ENCODE measurements at places on chromosomes 12 and 14. TPM values are rescaled to one million over a fixed set of nuclear protein-coding genes. Genes with fewer than 3 reads are reported as not detected.

- no peak for DNase-seq
Observed at GRCh38 chr14:77980475-77981321, 180.8 kb downstream of the ADCK1 start.

DNA sequence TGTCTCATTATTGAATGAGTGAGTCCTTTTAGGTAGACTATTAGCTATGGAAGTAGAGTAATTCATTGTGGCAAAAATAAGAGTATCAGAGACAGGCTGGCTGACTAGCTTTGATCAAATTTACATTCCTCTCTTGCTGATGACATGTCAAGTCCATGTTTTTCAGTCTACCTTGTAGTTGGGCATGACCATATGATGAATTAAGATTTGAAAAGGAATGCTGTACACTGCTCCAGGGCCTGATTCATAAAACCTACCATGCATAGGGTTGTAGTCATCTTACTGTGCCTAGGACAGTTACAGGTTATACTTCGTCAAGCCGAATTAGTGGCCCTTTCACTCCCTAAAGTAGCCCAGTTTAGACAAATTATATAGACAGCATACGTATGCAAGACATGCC is 545.7 kb upstream of the MIS18BP1 start:
- no peak for DNase-seq

DNA sequence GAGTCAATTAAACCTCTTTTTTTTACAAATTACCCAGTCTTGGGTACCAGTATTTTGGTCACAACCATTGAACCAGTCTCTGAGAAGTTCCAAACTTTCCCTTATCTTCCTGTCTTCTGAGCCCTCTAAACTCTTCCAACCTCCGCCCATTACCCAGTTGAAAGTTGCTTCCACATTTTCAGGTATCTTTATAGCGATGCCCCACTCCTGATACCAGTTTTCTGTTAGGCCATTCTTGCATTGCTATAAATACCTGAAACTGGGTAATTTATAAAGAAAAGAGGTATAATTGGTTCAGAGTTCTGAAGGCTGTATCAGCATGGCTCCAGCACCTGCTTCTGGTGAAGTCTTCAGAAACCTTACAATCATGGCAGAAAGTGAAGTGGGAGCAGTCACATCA is 31.7 kb downstream of the TTC5 start:
- no peak for DNase-seq

TCL1B gene
- not detected for total RNA-seq

HNF1A gene
- not detected for total RNA-seq

- no peak for DNase-seq
Observed at GRCh38 chr14:37289688-37290087, 92.0 kb downstream of the MIPOL1 start.

MLXIP gene
- 17.5 TPM for total RNA-seq

ADAMTS20 gene
- not detected for total RNA-seq

DNA sequence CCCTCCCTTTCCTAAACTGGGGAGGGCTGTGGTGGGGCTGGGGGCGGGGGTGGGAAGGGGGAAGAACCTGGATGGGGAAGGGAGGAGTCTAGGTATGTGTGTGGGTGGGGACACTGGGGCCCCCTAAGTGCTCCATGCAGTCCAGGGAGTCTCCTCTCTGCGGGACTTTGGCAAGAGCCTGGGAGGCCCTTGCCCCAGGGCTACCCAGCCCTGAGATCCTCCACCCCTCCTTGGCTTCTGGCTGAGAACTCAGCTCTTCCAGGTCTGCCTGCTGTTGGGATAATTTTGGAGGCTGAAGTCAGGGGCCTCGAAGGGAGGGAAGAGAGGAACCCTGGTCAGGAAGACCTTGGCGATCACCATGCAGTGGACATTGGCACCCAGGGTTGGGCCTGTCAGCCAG is 2.2 kb upstream of the DLK1 start:
- DNase-seq, result no peak

GRCh38 chr14:55097881-55098560 is 31.0 kb upstream of the LGALS3 start:
- DNase-seq, result peak; percentile 79

HCFC2 gene
- 10.8 TPM for total RNA-seq

DNA sequence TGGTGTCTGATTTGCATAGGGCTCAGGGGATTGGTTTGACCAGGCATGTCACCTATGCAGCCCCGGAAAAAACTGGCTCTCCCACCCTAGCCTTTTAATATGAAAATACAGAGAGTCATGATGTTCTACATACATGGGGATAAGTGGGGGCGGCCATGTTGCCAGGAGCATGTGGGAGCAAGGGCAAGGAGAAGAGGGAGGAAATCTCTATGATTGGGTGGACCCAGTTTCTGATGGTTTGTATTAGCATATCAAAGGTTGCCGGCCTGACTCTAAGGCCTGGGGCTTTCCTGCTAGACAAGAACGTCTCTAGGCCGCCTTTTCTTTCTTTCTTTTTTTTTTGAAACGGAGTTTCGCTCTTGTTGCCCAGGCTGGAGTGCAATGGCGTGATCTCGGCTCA is 123.4 kb upstream of the CPSF6 start:
- DNase-seq, result no peak

- no peak for DNase-seq
Observed at GRCh38 chr12:78531831-78532458, 332.6 kb upstream of the SYT1 start.

SLC24A4 gene
- total RNA-seq, result not detected

DNA sequence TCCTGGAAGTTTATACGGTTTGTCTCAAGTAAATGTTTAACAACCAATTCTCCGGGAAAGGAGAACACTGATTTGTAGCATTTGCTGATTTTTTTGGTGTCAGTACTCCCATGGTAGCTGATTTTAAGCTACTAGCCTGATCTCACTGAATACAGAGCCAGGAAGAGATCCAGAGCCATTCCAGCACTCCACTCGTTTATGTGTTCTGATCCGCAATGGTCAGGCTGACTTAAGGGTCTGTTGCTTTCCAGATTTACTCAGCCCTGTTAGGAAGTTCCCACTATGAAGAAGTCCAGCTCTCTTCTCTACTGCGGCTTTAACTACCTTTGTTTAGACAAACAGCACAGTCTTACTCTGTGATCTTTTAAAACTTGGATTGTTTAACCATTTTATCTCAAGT is 38.0 kb upstream of the NID2 start:
- no peak for DNase-seq

DNA sequence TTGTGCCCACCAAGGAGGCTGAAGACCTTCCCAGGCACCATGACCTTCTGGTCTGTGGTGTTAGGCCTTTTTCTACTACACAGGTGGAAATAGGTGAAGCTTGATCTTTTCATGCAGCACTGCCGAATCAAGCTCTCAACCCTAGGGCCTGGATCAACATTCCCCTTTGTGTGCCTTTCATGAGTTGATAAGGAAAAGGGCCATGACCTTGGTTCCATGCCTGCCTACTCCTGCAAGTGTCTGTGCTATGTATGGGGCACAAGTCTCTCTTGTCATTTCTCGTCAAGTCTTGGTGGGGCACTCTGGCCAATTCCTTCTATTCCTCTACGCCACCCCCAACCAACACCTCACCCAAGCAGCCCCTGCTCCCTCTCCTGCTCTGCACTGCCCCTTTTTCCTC is 154.5 kb downstream of the SLC8A3 start:
- no peak for DNase-seq

ZDHHC22 gene
- not detected for total RNA-seq

WDR20 gene
- 25.3 TPM for total RNA-seq

GRCh38 chr12:125324861-125325490 is 259.7 kb downstream of the AACS start:
- DNase-seq, result no peak

DNA sequence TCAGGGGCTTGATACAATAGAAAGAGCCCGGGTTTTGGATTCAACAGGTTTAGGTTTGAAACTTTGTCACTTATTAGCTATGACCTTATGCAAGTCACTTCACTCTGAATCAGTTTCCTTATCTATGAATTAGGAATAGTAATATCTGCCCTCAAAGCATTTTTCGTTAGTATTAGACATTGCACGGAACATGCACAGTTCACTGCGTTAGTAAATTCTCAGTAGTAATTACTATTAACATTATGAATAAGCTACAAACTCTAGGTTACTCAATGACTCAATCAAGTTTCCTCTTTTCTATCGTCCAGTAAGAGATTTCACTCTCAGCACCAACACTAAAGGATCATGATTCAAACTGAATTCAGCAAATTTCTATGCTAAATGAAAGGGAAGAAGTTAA is 150.3 kb downstream of the CEP83 start:
- no peak for DNase-seq

DNA sequence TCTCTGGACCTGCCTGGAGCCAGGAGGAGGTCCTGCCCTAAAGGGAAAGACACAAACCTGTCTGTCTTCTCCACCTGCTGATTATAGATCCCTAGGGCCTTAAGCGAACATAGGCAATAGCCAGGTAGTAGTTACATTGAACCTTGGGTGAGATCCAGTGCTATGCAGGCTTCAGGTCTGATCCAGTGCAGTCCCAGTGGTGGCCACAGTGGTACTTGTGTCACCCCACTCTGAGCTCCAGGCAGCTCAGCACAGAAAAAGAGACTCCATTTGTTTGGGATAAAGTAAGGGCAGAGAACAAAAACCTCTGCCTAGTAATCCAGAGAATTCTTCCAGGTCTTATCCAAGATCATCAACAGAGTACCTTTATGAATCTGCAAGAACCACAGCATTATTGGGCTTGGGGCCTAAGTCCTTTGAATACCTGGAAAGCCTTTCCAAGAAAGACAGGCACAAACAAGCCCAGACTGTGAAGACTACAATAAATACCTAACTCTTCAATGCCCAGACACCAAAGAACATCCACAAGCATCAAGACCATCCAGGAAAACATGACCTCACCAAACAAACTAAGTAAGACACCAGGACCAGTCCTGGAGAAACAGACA is 60.4 kb upstream of the KTN1 start:
- no peak for DNase-seq

DNA sequence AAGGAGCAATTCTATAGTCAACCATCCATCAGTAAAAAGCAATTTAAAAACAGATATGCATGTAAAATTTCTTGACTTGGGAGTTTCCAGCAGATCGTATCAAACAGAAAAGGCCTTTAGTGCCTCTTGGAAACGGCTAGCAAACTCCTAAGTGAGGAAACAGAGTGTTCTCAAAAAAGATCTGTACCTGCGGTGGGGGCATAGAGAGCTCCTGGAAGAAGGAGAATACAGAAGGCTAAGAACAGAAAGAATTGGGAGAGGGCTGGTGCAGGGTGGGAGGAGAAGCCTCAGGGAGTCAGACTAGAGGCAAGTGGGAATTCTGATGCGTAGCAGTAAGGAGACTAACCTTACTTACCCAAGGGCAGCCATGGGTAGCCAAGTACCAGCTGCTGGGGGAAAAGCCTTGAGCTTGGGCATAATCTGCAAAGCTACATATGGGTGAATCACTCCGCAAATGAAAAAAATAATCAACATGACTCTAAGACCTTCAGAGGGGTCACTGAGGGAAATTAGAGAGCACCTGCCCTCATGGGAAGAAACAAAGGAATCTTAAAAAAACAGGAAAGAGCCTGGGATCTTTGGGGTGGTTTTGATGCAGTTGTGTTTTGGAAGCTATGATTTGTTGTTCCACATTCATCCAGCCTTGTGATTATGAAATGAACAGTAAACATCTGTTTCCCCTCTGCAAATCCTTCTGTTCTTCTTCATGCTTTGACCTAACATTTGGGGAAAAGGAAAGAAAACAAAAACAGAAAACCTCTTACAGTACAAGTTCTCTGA is 10.4 kb downstream of the RHOJ start:
- DNase-seq, result no peak

KIF26A gene
- 0.38 TPM for total RNA-seq

GRCh38 chr12:57521525-57522010 is 1.1 kb upstream of the MBD6 start:
- no peak for DNase-seq

- DNase-seq, result no peak
Observed at GRCh38 chr14:77601846-77602619, 14.4 kb downstream of the SPTLC2 start.

DNA sequence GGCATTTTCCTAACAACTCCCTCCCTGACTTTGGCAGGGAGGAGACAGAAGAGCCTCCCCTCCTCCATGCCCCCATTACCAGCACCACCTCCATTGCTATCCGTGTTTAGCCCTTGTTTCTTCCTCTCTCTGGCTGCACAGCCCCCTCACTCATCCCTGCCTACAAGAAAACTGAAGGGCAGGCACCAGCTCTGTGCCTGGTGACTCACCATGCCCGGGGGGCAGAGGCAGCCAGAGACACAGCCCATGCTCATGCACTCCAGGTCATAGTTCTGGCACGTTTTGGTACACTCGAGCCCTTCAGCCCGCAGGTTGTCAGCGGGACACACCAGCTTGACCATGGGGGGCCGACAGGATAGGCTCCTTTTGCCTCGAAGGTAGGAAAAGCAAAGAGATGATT is 80.4 kb downstream of the VWF start:
- no peak for DNase-seq

Data from activated CD4-positive, alpha-beta memory T cell treated with anti-CD3 and anti-CD28 coated beads for 36 hours (primary cell).